ENCODE measurements at places on chromosomes 4 and X. TPM values are rescaled to one million over a fixed set of nuclear protein-coding genes. Genes with fewer than 3 reads are reported as not detected.

The CLCN3 gene
- total RNA-seq: 29.4 TPM

GRCh38 chrX:100747090-100747489, 15.2 kb upstream of the SYTL4 start:
- DNase-seq: no peak

DNA sequence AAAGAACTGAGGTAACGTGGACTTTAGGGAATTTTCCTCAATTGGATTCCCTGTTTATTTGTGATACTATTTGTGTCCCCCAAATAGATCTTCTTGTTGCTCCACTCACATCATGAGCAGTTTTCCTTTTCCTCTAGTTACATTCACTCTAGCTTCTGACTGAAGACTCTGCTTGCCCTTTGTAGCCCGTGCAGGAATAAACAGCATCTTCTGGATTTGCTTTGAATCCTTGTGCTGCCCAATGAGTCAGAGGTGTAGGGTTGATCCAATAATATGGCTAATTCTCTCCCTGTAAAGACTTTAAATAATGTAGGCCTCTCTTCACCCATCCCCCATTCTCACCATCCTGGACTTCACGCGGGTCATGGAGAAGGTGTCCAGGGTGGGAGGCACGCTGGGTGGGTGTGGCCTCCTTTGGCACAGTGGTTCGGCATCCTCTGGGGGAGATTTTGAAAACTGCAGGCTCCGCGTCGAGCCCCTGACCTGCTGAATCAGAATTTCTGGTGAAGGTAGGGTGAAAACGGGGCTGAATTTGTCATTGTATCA, 9.0 kb downstream of the HAND2 start:
- no peak for DNase-seq

The PRSS48 gene
- not detected for total RNA-seq

The ASB9 gene
- not detected for total RNA-seq

The ABCB7 gene
- total RNA-seq: 38.1 TPM

The RNF212 gene
- total RNA-seq: 0.93 TPM

The BCORL1 gene
- 9.3 TPM for total RNA-seq

DNA sequence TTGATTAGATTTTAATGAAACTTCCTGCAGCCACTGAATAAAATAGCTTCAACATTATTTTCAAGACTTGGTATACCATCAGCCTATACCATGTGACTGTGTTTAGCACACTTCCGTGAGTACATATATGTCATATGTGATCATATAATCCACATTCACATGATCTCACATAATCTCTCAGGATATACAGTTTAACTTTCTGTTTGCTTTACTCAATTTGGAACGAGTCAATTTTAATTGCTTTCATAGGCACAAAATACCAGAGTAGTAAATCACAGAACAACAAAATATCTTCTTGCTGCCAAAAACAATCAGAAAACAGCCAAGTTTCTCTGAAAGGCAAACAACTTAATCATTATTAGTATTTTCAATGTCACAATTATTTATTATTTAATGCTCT, 731.1 kb upstream of the DIAPH2 start:
- DNase-seq: no peak

The MAGEA9B gene
- total RNA-seq: not detected

The DDX53 gene
- total RNA-seq: not detected

DNA sequence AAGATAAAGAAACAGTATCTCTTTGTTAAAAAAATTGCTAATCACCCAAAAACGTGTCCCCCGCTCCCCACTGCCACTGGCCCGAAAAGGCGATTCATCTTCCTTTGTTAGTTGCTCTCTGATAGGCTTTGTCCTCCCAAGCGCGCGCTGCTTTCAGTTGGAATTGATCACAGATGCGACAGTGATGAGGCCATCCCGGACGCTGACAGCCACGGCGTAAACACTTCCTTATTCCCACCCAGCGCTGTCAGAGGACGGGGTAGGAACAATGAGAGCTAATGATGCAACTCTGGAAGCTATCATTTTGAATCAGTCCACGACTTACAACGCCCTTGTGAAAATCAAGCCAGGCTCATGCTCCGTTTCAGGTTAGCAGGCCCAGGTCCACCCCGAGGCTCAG, 21.4 kb downstream of the SOD3 start:
- DNase-seq: no peak

DNA sequence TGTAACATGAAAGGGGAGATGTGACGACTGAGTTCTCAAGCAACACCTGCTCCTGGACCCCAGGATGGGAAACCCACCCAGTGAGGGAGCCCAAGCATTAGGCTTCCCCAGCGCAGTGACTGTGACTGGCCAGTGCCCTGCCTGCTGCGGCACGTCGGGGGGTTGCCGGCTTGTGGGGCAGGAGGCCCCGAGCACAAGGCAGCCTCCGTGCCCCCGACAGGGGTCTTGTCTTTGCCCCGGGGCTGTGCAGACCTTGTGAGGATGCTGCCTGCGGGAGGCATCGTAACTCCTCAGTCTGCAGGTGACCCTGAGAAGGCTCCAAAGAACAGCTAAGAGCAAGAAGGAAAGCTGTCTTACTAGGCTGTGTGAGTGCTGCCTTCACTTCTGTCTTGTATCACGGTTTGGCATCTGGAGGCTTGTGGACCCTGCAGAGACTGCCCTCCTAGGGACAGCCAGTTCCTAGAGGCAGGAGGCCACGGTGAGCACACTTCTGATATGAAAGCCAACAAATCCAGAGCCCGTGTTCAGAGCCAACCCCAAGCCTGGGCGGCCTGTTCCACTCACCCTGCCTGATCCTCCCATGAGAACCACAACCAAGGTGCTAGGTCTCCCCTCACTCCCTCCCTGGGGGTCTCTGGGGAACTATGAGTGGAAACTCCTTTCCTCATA, 47.7 kb downstream of the FGFRL1 start:
- no peak for DNase-seq

GRCh38 chrX:111100191-111100590, 4.2 kb downstream of the PAK3 start:
- no peak for DNase-seq

The CSAG2 gene
- total RNA-seq: not detected

- DNase-seq: no peak
Observed at GRCh38 chr4:109266236-109266635, 36.2 kb downstream of the COL25A1 start.

The ENPEP gene
- 0.03 TPM for total RNA-seq

- no peak for DNase-seq
Observed at GRCh38 chrX:150032742-150033141, 94.5 kb upstream of the EOLA2 start.

GRCh38 chr4:7361280-7361895, 73.3 kb downstream of the PSAPL1 start:
- DNase-seq: no peak

DNA sequence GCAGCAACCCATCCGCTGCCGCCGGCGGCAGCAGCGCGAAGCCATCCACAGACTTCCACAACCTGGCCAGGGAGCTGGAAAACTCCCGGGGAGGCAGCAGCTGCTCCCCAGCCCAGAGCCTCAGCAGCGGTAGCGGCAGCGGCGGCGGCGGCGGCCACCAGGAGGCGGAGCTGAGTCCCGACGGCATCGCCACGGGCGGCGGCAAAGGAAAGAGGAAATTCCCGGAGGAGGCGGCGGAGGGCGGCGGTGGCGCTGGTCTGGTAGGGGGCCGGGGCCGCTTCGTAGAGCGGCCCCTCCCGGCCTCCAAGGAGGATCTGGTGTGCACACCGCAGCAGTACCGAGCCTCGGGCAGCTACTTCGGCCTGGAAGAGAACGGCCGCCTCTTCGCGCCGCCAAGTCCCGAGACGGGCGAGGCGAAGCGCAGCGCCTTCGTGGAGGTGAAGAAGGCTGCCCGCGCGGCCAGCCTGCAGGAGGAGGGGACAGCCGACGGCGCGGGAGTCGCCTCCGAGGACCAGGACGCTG, 4.9 kb downstream of the PRDM8 start:
- peak; percentile 79 for DNase-seq

Measured in activated T-helper 1 cell treated with anti-CD3 and anti-CD28 coated beads, Interleukin-12 subunit alpha, Interleukin-12 subunit beta, Interleukin-2, Interleukin-4 antibody, amounts not matched to agents 30 ng/mL and 10 ng/mL and 1 ng/mL, durations not matched to agents 14 hours and 24 hours and 36 hours (primary cell).